Endothelial cell (in vitro differentiated cells): ENCODE measurements at places on chromosomes 12 and 14. TPM values are rescaled to one million over a fixed set of nuclear protein-coding genes. Genes with fewer than 3 reads are reported as not detected.

RPS26 gene
- total RNA-seq = 45.8 TPM

ZFHX2 gene
- 12.7 TPM for total RNA-seq

DNA sequence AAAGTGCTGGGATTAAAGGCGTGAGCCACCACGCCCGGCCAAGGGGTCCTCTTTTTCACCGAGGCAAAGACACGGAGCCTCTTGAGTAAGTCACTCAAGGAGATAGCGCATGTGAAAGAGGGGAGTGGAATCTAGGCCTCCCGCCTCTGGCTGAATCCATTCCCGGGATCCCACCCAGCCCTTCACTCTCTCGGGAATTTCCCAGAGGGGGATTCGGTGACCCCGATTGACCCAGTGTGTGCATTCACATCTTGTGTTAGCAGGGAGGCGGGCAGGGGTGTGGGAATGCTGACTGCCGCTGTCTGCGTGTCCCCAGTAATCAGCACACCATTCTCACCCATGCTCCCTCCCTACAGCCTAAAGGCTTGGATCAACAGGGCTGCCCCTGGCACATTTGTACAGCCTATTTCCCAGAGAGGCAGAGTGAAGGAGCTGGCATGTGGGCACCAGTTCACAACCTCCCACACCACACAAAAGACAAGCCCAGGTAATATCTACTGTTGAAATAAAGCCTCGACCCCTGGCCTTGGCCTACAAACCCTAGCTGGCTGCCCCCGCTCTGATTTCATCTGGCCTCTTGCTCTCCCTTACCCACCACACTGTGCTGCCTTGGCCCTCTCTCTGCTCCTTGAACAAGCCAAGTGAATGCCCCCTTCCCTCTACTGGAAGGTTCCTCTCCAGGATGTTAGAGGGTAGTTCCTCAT is 1.3 kb upstream of the LTBP2 start:
- no peak for DNase-seq

TMEM63C gene
- 6.6 TPM for total RNA-seq

DNA sequence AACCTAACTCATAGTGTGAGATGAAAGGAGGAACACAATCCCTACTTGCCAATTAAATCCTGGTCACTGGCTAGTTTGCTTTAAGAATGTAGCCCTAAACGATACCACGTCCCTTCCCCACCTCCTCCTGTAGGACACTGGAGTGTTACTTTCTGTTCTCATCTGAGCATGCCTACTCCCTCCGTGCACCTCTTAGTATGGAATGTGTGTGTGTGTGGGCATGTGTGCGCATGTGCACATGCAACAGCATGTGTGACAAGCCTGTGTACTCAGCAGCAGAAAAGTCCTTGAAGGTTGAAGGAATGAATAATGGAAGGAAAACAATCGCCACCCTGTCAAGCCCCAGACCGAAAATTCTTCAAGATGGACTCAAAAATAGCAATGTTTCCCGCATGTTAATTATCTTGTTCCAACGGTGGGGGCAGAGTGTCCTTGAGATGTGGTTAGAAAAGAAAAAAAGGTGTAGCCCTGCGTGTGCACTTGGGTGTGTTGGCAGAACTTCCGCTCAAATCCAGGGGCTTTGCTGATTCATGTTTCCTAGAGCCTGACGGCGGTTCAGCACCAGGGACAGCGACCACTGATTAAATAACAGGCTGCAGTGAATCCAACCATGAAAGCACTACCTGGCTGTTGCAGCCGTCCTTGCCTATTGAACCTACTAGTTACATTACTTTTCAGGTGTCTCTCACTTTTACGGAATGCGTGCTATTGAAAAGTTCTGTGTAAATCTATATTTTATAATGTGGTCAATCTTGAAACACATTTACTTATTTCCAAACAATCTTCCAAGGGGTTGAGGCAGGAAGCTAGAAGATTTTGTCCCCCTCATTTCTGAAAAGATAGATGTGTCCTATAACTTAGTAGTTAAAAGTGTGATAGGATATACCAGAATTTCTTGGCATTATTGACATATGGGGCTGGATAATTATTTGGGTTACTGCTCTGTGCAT is 79.8 kb downstream of the SRRM4 start:
- peak; percentile 67 for DNase-seq

FSCB gene
- total RNA-seq = not detected

GRCh38 chr14:44170101-44170500 is 337.0 kb downstream of the FSCB start:
- no peak for DNase-seq

GRCh38 chr12:85697003-85697402 is 139.2 kb downstream of the RASSF9 start:
- no peak for DNase-seq

GRCh38 chr12:124461851-124462623 is 105.4 kb downstream of the NCOR2 start:
- no peak for DNase-seq

DNA sequence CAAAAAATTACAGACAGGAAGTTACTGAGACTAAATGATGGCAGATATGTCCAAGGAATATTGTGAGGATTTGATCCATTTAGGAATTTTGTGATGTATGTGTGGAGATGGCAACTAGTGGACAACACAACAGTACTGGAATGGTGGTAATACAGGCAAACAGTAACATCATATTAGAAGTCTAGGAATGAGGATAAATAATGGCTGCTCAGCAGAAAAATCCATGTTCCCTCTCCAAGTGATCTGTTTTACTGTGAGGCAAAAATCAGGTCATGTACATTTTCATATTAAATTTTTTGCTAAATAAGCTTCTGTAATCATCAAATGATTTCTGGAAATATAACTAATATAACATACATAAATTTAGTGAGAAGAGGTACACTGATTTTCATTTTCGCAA is 108.4 kb downstream of the MED13L start:
- no peak for DNase-seq

ACSM4 gene
- total RNA-seq = not detected

DNA sequence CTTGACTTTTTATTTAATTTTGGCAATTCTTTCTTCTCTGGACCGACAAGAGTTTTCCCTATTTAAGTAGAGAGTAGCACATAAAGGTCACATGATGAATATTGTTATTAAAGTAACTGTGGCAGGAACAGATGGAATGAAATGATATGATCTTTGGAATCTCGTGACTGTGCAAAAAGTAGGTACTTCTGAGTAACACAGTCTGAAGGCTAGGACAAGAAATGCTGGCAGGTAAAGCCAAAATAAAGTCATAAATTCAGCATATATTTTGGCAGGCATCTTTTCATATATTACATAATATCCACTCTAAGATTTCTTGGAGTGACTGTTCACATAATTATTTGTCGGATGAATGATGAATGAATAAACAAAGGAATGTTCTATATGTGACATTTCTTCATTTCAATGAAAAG is 121.4 kb downstream of the EFCAB11 start:
- DNase-seq = no peak

IL31 gene
- not detected for total RNA-seq

- no peak for DNase-seq
Observed at GRCh38 chr14:100740196-100740825, 13.6 kb downstream of the DLK1 start.

TIGAR gene
- 21.9 TPM for total RNA-seq

DNA sequence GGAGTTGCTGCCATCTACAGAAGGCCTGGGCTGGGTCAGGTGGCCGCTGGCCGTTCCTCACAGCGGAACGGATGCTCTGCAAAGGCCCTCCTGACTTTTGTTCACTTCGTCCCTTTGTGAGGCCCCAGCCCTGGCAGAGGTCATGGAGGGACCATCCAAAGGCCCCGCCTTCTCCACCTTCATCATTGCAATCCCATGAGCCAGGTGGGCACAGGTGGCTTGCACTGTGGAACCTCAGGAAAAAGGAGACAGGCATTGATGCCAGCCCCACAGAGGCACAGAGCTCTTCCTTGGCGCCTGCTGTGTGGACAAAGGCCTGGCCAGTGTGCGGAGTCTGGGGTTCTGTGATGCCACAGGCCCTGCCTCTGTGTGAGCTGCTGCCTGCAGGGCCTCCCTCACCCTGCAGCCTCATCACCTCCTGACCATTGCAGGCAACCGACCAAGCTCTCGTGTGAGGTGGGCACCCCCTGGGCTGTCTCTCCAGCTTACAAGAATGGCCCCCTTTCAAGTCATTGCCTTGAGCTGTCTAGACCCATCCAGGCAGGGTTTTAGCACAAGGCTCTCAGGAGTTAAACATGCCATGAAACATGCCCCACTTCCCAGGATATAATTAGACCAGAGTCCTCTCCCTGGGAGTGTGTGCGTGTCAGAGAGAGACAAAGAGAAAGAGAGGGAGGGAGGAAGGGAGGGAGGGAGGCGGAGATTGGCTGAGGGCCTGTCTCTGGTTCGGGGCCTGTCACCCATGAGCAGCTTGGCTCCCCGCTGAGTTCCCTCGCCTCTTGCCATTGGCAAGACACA is 19.3 kb downstream of the NFKBIA start:
- DNase-seq = no peak

DNA sequence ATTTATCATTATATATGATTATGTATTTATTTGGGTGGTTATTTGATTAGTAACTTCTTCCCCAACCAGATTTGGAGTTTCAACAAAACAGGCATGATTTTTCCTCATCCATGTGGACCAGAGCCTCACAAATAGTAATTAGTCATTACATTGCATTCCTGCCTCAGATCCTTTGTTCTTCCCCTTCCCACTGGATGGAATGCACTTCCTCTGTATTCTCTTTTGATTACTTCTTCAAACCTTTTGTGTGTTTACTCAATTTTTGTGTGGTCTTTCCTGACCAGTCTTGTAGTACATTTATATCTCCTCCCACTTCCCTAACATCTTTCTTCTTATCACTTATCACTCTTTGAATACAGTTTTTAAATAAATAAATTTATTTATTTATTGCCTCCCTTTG is 15.5 kb downstream of the SYT1 start:
- DNase-seq = no peak

GRCh38 chr14:88271205-88271604 is 51.9 kb downstream of the KCNK10 start:
- DNase-seq = no peak

GRCh38 chr12:12126551-12126950 is 55.8 kb downstream of the BCL2L14 start:
- DNase-seq = no peak

- DNase-seq = no peak
Observed at GRCh38 chr12:24806386-24806785, 142.5 kb downstream of the BCAT1 start.

DNA sequence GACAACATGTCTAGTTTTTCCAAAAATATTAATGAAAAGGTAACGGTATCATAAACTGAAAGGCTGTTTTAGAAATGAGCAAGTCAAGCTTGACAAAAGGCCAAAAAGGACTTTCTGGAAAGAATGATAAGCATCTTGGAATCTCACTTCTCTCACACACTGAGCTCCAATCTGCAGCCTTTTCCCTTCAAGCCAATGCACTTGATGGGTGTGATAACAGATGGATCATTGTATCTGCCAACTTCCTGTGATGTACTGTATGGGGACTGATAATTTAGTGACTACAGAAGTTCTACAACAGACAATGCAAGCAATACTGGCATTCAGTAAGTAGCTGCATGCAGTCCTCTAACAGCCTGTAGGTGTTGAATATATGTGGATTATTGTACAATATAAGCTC is 147.1 kb downstream of the MED13L start:
- no peak for DNase-seq

- no peak for DNase-seq
Observed at GRCh38 chr12:5230156-5230555, 186.5 kb downstream of the KCNA5 start.

GRCh38 chr14:81172353-81172752 is 48.4 kb downstream of the GTF2A1 start:
- no peak for DNase-seq

PRIMA1 gene
- total RNA-seq = 0.08 TPM

GPR137C gene
- total RNA-seq = 3.3 TPM

DNA sequence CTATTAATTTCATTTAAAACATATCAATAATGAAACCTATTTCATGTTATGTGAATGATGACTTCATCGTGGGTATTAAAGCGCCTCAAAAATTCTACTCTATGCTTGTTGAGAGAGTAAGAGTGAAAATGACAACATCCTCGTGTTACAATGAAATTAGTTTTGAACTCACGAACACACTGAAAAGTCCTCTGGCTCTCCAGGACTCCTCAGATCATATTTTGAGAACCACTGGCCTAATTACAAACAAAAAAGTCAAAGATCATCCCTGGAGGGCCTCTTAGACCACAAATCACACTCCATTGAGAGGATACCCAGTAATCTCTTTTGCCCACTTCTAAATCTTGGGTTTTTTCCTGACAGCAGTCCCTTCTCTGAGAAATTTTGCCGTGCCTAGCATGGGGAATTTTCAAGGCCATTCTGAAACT is 19.1 kb downstream of the DAAM1 start:
- no peak for DNase-seq

DNA sequence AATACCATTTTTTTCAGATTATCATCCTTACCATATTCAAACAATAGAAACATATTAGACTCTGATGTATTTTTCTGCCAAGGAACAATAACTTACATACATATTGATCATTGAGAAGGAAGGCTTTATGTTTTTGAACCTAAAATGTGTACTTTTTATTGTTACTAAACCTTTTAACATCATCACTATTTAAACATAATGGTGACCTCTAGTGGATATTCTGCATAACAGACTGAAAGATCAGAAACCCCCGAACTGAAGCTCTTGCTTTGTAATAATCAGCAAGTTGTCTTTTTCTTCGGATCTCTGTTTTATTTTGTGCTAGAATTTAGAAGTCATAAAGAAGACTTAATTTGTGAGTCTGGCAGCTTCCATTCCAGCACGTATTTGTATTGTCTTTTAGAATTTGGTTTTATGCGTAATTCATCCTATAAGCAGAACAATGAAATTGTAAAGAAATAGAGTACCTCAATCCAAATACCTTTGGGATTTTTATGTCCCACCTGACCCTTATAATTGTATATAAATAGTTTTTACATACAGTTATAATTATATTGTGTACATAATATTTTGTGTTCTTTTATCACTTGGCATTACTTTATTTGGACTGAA is 125.9 kb upstream of the ATF1 start:
- DNase-seq = no peak

GRCh38 chr12:28543021-28543890 is 353.0 kb downstream of the CCDC91 start:
- no peak for DNase-seq

- no peak for DNase-seq
Observed at GRCh38 chr14:54738009-54738408, 164.6 kb downstream of the GCH1 start.

- DNase-seq = no peak
Observed at GRCh38 chr14:56297449-56297848, 179.2 kb downstream of the PELI2 start.

ETFBKMT gene
- 3.6 TPM for total RNA-seq

TAS2R7 gene
- total RNA-seq = not detected

GRCh38 chr12:26032290-26032689 is 73.8 kb downstream of the RASSF8 start:
- DNase-seq = no peak

GRCh38 chr14:84785996-84786395 is 743.9 kb upstream of the FLRT2 start:
- DNase-seq = no peak

TMEM229B gene
- 0.08 TPM for total RNA-seq
